Myocyte (in vitro differentiated cells): ENCODE measurements at places on chromosomes 12 and 14. TPM values are rescaled to one million over a fixed set of nuclear protein-coding genes. Genes with fewer than 3 reads are reported as not detected.

- DNase-seq, result peak; percentile 23
These were observed 46.9 kb downstream of the ZDHHC17 start for GRCh38 chr12:76810671-76811419.

DNA sequence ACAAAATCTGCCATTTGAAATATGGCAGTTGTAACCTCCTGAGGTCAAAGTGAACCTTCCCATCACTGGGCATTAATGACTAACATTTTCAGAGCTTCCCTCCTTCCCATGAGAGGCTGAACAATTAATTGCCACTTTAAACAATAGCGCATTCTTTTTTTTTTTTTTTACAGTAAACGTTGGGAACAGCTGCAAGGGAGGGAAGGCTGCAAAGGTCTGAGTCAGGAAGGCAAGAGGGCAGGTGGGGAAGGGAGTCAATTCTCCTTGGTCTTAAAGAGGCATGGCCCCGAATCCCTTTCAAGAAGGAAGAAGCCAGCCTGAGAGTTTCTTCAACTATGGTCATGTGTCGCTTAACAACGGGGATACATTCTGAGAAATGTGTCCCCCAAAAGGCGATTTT lies 41.0 kb upstream of the PLEKHG3 start:
- DNase-seq, result peak; percentile 77

DNA sequence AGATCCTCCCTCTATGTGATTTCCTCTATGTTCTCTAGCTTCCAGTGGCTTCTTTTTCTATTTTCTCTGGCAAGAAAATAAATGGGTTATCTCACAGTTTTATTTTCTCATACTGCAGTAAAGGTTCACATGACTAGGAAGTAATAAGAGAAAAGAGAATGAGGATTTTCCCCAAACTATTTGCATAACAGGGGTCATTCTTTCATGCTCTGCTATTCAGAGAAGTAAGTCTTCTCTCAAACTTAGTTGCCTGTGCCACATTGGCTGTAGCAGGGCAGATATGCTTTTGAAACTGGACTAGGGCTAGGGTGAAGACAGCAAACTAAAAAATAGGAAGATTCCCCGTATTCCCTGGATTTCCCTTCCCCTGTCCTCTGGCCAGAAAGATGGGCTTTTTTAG lies 57.4 kb downstream of the ACSM4 start:
- no peak for DNase-seq

GRCh38 chr12:126067626-126068329 lies 1002.5 kb downstream of the AACS start:
- DNase-seq, result no peak

- DNase-seq, result no peak
These were observed 341.0 kb upstream of the RGS6 start for GRCh38 chr14:71591231-71591630.

- no peak for DNase-seq
These were observed 302.4 kb upstream of the KITLG start for GRCh38 chr12:88882662-88883061.

DNA sequence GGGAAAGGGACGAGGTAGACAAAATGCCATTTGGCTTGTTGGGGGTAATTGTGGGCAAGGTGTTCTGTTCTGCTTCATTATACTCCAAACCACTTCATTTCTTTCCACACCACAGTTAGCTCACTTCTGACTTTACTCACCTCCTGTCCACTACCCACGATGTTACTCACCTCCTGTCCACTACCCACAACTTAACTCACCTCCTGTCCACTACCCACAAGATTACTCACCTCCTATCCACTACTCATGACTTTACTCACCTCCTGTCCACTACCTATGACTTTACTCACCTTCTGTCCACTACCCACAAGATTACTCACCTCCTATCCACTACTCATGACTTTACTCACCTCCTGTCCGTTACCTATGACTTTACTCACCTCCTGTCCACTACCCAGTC lies 10.1 kb upstream of the TWF1 start:
- DNase-seq, result no peak

DNA sequence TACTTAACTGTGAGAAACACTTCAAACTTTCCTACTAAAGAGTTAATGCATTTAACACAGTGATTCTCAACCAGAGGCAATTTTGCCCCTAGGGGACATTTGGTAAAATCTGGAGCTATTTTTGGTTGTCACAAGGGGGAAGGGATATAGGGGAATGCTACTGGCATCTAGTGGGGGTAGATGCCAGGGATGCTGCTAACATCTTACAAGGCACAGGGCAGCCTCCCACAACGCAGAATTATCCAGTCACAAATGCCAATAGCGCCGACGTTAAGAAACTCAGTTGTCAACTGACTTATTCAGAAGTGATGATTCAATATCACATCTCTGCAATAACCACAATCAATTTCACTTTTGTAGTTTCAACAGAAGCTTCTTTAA lies 2.0 kb downstream of the EEA1 start:
- peak; percentile 85 for DNase-seq

- DNase-seq, result no peak
These were observed 18.5 kb downstream of the TESC start for GRCh38 chr12:117080661-117081144.

DNA sequence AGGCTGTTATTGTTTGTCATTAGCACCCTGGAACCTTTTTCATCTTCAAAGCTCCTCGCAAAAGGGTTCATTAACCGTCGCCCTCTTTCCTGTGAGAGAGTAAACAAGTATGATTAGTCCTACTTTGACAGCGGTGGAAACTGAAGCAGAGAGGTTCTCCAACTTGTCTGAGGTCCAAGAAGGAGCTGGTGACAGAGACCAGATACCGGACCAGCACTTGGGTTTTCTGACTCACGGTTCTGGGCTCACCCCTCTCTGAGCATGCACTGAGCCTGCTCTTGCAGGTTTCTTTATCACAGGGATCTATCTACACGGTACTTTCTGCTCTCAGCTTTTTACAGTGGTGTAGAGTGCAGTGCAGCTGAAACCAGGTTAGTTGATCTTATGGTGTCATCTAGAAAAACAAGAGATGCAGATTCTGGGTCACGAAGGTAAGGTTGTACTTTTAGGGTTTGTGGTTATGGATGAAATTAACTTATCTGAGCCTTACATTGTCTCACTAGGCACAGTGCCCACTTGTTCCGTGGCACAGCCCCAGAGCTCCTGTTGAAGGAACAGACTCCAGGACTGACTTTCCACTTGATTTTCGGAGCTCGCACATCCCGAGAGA lies 62.1 kb downstream of the PPP2R5C start:
- no peak for DNase-seq

DNA sequence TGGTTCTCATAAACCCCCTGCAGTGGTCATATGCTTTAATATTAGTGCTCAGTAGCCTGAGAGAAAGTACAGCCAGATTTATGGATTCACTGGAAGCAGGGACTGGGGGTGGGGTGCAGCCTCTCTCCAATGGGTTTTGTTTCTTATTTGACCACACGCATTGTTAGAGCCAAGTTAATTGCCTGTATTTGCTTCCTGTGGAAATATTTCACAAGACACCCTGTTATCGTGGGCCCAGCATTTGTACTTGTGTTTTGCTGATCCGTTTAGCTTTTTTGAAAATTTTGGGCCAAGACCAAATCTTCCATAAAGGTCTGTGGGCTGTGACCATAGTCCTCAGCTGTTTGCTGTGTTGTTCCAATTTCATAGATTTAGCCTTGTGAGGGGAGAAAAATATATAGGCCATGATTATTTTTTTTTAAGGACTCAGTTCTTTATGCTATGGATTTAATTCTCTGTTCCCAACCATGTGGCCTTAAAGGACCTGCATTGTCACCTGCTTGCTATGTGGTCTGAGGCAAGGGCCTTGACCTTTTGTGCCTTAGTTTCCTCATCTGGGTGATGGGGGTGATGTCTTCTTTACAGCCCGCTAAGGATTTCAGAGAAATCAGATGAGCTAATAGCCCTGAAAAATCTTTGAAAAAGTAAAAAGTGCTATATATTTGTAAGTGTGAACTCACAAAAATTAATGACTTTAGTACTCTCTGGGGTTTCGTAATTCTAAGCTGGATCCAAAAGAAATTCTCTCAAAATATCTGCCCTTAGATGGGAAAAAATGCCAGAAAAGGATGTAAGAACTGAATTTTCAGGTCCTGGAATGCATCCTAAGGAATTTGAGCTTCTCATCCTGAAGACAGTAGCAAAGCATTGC lies 370.2 kb downstream of the DPF3 start:
- no peak for DNase-seq

- peak; percentile 44 for DNase-seq
These were observed 21.8 kb downstream of the MDM1 start for GRCh38 chr12:68310370-68310769.

- no peak for DNase-seq
These were observed 1.2 kb downstream of the ALDH1L2 start for GRCh38 chr12:105083031-105083430.

DNA sequence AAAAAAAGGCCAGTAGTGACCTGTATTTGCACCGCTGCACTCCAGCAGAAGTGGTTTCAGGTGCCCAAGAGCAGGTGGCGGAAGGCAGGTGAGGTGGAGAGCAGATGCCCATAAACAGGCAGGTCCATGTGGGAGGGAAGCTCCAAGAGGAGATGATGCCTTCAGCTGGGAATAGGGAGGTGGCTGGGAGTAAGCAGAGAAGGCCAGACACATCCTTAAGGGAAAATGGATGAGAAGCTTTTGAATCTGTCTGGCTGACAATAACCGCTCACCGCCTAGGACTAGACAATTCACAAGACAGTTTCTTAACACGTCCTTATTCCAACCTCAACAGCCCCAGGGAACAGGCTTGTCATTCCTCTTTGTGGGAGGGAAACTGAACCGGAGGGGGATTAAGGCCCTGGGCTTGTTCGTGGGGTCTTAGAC lies 43.9 kb upstream of the PLEKHG6 start:
- no peak for DNase-seq

- DNase-seq, result peak; percentile 34
These were observed 732 bp downstream of the SLC25A29 start for GRCh38 chr14:100305324-100306100.

- peak; percentile 90 for DNase-seq
These were observed 3.6 kb downstream of the ISCU start for GRCh38 chr12:108565976-108566375.

DNA sequence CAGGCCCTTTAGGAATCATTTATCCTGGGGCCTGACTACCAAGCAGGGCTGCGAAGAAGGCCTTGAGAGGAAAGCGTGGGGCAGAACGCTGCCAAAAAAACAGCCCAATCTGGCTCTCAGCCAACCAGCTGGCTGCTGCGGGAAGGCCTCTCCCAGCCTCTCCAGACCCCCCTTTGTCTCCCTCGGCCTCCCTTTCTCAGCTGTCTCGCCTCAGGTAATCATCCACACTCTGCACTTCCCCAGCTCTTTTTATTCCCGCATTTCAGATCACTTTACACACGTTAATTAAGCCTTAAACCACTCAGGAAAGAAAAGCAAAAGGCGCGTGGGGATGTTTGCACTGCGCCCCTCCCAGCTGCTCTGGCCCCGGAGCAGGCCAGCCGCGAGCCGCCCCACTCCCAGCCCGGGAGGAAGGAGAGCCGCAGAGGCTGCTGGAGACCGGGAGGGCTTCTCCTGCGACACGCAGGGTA lies 208.2 kb upstream of the FOXN3 start:
- DNase-seq, result peak; percentile 2

DNA sequence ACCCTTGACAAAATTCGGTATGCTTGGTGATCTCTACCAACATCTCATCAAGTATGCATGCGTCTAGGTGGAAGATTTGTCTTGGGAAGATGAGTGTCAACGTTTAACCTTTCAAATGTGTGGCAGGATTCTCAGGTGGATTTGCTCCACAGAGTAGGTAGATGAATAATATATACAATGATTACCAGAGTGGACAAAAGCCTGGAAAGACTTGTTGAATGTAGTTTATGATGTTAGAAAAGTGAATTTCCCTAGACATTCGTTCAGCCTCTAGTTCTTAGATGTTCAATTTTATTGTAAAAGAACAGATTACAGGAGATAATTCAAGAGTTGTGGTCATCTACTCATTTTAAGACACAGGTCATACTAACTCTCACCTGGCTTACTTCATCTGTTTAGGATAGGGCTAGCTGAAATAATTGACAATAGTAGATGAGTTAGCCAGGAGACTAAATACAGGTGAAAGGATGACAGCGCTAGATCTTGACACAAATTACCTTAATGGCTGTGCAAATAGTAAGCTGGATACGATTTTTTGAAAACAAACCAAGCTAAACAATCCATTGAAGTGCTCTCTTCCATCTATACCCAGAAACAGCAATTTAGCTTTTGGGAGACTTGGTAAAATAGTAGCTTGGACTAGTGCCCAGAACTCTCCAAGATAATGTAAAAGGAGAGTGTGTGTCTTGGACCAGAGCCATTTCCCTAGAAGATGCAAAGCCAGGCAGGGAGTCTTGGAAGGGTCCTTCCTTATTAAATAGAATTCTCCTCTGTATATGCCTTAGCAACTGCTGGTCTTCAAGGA lies 168.0 kb downstream of the DACT1 start:
- no peak for DNase-seq

- DNase-seq, result peak; percentile 83
These were observed 36.8 kb downstream of the PPTC7 start for GRCh38 chr12:110546339-110546738.

- DNase-seq, result no peak
These were observed 316.6 kb upstream of the RTL1 start for GRCh38 chr14:101219896-101220703.

- peak; percentile 40 for DNase-seq
These were observed 54.4 kb downstream of the PELI2 start for GRCh38 chr14:56172571-56172971.

DNA sequence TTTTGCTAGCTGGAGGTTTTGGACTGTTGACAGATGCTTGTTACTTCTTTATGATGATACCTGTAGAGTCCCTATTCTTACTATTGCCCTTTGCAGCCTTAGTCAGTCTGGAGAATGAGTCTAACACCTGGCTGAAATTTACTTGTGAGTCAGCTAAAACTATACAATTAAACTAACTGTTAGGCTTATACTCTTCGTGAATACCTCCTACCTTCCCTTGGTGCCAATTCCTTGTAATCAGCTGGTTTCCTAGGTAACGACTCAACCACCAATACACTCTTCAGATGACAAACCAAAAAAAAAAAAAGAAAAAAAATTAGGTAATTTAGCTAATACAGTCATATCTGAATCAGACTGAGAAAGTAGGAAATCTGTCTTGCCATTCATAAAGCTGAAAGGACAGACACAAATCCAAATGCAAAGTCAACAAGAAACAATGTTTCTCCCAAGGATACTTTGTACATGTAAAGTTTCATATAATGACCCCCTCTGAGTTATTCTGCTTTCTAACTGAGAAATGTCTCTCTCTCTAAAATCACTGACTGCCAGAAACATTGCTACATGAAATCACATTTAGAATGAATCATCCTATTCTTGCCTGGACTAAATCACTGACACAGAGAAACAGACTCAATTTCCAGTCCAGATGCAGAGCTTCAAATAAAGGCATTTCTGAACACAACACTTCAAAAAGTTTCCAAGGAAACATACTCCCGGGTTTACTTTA lies 56.5 kb upstream of the CDKL1 start:
- DNase-seq, result peak; percentile 24

GRCh38 chr14:50379563-50379962 lies 17.1 kb downstream of the CDKL1 start:
- DNase-seq, result no peak

Gene USP5
- total RNA-seq, result 146 and 154 TPM in 2 replicates

Gene ACOT4
- 0.05 and 0.13 TPM in 2 replicates for total RNA-seq

Gene RILPL2
- 1.7 and 1.8 TPM in 2 replicates for total RNA-seq

Gene ZBTB25
- total RNA-seq, result 4.5 and 5.5 TPM in 2 replicates

Gene B4GALNT3
- 0.86 and 2.3 TPM in 2 replicates for total RNA-seq

Gene TAS2R13
- 0.94 and 1.2 TPM in 2 replicates for total RNA-seq

Gene ARHGEF40
- 45.2 and 67.3 TPM in 2 replicates for total RNA-seq

Gene HOXC6
- 1.6 and 2.3 TPM in 2 replicates for total RNA-seq

Gene PTGR2
- 22.9 and 23.5 TPM in 2 replicates for total RNA-seq

Gene NUAK1
- 40.7 and 66.7 TPM in 2 replicates for total RNA-seq

Gene KLRC1
- not detected in 2 replicates for total RNA-seq
